ENCODE measurements at places on chromosomes 16 and 17.

- no peak for DNase-seq
Observed at GRCh38 chr16:364595-365491, 5.5 kb downstream of the MRPL28 start.

DNA sequence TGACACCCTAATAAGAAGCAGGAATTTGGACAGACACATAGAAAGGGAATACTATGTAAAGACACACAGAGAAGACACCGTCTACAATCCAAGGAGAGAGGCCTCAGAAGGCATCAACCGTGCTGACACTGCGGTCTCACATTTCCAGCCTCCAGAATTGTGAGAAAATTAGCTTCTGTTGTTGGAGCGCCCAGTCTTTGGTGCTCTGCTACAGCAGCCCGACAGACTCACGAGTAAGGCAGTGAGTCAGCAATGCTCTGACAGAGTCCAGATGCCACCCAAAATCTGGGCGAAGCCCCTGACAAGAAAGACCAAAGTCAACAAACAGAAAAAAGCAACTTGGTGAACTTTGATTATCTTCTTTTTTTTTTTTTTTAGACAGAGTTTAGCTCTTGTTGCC is 32.5 kb upstream of the RAI1 start:
- DNase-seq: no peak

DNA sequence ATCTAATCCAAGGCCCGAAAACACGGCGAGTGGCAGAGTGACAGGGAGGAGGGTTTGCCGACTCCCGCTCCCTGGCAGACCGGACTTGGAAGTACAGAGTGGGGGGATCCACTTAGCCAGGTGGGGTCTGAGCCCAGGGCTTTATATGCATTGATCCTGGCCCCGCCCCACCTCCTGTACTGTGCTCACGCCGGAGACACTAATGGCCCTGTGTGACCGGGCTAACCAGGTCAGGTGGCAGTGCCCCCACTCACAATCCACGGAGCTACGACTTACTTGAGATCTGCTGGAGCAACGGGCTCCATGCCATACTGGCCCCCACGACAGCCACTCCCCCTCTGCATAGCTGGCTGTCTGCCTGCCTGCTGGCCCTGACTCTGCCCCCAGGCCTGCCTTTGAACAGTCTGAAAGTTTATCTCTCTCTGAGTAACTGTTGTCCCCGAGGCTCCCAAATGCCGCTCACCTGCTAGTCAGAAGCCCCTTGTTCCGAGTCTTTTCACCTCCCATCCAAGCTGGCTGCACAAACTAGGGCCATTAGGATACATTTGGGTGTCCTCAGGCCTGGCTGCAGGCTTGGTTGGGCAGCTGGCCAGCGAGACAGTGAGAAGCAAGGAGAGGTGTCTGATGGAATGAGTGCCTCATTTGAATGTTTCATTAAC is 28.0 kb downstream of the CACNA1G start:
- no peak for DNase-seq

GRCh38 chr16:28575446-28576109 is 21.3 kb downstream of the SULT1A2 start:
- no peak for DNase-seq

DNA sequence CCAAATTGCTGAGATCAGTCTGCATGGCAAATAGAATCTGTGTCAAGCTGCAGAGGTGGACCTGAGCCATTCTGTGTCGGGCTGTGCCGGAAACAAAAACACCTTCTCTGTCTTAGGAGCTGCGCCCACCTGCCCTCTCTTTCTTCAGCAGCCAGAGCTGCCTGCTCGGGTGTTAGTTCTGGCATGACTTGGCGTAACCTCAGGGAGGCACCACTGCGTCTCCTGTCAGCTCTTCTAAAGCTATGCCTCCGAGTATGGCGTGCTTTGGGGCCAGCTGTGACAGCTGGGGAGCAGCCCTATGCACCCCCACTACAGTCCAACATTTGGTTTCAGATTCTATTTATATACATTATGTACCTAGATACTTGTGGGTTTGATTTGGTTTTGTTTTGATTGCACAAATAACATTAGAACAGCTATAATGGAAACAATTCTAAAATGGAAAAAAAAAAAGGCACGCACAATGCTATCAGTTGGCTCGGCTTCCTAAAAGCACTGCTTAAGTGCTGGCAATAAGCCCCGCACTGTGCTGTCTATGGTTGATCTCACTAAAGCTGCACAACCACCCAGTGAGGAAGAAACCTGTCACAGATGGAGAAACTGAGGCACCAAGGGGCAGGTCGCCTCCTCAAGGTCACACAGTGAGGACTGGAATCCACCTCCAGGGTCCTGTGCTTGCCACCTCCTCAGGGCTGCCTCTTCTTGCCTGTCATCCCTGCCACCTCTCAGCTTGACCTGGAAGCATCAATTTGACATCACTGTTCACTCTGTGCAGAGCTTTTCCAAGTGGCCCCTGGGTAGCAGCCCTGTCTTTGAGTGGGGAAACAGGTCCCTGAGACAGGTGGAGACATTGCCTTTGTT is 18.7 kb upstream of the ADGRG1 start:
- peak; percentile 60 for DNase-seq

DNA sequence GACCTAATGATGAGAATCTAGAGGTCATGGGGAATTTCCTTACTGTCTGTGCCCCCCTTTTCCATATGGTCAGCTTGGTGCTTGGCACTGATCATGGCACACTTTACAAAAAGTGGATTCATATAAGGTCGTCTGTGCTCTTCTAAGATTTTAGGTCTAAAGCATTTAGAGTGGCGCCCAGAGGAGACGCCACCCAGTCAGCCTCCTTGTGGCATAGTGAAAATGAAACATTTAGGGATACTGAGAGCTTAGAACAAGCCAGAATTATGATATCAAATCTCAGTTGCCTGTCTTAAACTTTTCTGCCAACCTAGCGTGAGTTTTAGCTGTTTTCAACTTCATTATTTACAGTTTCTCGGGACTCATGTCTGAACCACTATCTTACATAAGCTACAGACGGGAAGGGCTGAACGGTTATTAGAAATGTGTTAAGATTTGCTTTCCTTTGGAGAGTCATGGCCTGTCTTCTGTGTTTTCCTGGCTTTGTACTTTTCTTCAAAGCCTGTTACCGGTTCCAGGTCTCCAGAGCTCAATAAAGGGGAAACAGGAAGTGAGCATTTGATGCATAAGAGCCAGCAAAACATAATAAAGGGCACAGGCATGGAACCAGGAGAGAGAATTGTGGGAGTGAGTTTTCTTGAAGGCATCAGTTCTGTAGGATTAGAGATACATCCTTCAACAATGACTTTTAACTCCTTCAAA is 13.7 kb downstream of the ZNRF1 start:
- no peak for DNase-seq

- DNase-seq: no peak
Observed at GRCh38 chr17:52696362-52696761, 537.8 kb upstream of the CA10 start.

GRCh38 chr17:32276171-32276601 is 10.6 kb downstream of the RHBDL3 start:
- DNase-seq: no peak

DNA sequence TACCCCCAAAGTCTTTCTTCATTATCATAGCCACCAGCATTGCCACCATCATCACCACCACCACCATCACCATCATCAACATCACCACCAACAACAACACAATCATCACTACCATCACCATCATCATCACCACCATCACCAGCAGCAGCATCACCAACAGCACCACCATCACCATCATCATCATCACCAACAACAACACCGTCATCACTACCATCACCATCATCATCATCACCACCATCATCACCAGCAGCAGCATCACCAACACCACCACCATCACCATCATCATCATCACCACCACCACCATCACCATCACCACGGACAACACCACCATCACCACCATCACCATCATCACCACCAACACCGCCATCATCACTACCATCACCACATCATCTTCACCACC is 500 bp upstream of the TMEM114 start:
- DNase-seq: no peak

- no peak for DNase-seq
Observed at GRCh38 chr17:61794242-61794641, 69.1 kb downstream of the BRIP1 start.

- no peak for DNase-seq
Observed at GRCh38 chr17:49946964-49947584, 21.9 kb upstream of the DLX4 start.

DNA sequence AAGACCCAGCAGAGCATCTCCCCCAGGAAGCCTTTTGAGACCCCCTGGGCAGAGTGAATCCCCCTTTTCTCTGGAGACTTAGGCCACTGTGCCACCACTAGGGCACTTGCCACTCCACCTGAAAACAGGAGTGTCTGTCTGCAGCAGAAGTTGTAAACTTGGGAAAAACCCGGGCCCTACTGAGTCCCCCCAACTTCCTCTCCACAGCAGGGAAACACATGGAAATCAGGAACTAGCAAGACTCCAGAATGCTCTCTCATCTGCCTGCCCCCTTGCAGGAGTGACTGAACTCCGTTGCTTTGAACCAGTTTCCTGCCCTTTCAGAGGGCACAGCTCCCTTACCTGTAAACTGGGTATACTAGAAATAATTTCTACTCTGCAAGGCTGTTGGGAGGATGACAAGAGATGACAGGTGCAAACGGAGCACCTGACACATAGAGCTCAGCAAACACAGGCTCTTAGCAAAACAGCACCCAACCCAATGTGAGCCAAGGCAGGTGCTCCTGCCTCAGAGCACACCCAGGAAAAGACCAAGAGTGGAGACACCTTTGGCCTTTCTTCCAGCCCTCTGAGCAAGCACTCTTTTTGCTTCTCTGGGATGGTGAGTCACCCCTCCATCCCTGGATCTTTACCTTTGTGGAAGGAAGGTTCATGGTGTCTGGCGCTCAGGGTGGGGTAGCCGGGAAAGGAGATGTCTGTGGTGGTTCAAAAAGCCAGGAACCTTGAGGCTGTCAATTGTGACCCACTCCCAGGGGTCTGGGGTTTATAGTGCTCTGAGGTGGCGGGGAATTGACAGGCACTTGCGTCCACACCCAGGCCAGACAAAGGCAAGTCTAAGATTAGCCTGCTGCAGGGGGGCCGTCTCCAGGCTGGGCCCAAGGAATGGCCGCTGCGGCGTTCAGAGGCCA is at the start of gene HCRT:
Gene HCRT, minus strand, starts transcription at position 740 of the 908 bp plus-strand sequence. Its CDS starts 87 bp downstream, at position 653.
- DNase-seq: no peak

DNA sequence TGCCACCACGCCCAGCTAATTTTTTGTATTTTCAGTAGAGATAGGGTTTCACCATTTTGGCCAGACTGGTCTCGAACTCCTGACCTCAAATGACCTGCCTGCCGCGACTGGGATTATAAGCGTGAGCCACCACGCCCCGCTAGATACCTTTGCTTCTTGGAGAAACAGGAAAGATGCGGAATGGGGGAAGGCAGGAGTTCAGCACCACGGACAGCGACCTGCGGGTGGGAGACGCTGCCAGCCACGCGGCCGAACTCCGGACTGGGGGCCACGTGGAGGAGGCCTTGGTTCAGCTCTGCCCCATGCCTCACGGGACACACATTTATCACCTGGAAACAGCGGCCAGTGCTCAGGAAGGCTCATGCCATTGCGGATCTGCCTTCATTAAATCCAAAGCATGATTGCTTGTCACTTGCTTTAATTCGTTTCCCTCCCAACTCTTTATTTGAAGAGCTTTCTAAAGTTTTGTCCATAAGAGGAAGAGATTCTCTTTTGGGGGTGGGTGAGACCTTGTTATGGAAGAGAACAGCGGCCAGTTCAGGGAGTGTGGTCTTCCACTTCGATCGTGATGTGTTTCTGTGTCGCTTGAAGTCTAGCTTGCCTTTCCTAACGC is 219.9 kb downstream of the ENGASE start:
- DNase-seq: peak; percentile 7

DNA sequence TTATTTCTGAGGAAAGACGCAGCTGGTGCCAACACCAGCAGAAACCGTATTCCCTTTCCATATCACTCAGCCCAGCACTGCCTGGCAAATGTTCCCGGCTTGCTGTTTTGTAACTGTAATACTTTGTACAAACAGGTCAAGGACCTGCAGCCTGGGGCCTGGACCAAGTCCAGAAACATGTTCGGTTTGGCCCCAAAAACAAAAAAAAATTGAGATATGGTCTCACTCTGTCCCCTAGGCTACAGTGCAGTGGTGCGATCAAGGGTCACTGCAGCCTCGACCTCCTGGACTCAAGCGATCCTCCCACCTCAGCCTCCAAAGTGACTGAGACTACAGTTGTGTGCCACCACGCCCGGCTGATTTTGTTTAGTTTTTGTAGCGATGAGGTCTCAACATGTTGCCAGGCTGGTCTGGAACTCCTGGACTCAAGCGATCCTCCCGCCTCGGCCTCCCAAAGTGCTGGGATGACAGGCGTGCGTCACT is 1.2 kb downstream of the HAGH start:
- no peak for DNase-seq

DNA sequence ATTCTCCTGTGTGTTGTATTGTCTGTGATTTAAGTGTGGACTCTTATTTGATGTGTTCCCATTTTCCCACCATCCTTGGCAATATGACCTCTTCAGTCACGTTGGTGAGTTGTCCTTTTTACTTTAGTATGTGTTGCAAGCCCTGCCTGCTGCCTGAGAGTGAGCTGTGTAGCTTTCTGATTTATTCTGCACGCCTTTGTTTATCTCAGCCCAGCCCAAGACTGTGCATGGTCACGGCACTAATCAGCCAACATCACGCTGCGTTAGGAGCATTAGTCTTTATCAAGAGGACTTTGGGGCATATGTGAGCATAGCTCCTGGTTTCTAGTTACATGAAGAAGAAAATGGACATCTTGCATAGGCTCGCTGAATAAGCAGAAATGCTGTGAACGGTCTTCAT is 6.0 kb downstream of the TOM1L1 start:
- no peak for DNase-seq

DNA sequence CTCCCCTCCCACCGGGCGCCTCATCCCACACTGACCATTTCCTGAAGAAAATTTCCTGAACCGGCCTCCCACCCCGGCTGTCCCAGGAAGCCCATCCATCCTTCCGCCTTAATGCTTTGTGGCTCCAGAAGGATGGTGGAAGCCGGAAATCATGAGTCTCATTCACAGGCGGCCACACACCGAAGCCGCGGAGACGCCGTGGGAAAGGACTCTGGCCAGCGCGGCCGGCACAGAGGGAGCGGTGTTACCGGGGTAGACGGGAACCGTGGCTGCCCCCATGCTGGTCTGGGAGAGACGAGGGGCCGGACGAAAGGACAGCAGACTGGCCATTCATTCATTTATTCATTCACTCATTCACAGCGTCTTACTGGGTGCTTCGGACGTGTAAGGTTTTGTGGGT is 326.8 kb downstream of the SEC14L1 start:
- no peak for DNase-seq

- DNase-seq: no peak
Observed at GRCh38 chr17:7313890-7314718, 1.1 kb downstream of the GPS2 start.

DNA sequence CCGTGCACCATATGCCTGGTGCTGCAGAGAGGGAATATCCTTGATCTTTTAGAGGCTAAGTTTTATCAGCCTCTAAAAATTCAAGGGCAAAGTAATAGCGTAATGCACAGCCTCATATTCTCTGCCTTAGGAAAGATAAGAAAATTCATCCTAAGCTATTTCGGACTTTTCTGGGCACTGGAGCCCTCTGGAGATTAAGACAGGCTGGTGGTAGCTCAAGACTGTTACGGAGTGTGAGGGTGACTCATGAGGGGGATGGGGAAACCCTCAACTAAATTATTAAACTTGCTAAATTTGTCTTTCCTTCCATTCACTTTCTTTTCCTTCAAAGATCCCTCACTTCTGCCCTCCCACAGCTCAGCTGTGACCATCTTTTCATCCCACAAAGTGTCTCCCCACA is 73.3 kb downstream of the RPH3AL start:
- no peak for DNase-seq

- no peak for DNase-seq
Observed at GRCh38 chr17:21299981-21300600, 15.6 kb downstream of the MAP2K3 start.

GRCh38 chr17:44187131-44187899 is 543 bp downstream of the TMUB2 start:
- DNase-seq: peak; percentile 62

- no peak for DNase-seq
Observed at GRCh38 chr16:1740781-1741490, 30.4 kb downstream of the NME3 start.

All from CD4-positive, alpha-beta T cell treated with Interleukin-12 subunit alpha and Interleukin-12 subunit beta, for 1 hour (primary cell).